ENCODE measurements at places on chromosomes 12 and 14. TPM values are rescaled to one million over a fixed set of nuclear protein-coding genes. Genes with fewer than 3 reads are reported as not detected.

DNA sequence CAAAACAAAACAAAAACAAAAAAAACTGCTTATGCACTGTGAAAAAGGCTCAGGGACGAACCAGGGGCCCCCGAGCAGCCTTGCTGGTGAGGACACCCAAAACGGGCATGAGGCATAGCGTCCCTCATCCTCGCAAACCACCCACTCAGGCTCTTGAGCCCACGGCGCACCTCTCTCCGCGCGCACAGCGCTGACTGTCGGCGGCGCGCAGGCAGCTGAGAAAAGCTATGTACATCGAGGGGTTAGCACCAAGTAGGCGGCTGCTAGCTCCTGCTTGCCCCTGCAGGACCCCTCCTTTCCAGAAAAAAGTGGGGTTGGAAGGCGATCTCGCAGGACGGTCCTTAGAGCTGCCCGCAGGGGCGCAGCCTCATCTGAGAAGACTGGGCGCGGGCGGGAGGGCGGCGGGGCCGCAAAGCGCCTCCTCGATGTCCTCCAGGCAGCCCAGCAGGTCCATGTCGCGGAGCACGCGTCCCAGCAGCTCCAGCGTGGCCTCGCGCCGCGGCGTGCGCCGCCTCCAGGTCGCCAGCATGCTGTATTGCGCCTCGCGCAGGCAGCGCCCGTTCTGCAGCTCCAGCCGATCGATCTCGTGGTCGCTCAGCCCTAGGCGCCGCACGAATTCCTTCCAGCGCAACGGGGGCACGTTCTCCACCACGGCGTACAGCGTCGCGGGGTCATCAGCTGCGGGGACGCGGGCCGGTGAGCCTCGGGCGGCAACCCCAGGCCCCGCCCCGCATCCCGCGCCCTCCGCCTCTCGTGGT, 12.8 kb downstream of the TNFRSF1A start:
- DNase-seq = peak; percentile 38
- peaks cover 51% of the 10 kb centered on the region for H3K4me1 ChIP-seq
- no peak overlapping the region for H3K27ac ChIP-seq
- no peaks in the 10 kb centered on the region for H3K27me3 ChIP-seq
- no peak overlapping the region for H3K4me3 ChIP-seq

GRCh38 chr12:123621619-123622530, 11.6 kb downstream of the EIF2B1 start:
- no peaks in the 10 kb centered on the region for H3K27me3 ChIP-seq
- no peak for DNase-seq
- H3K36me3 ChIP-seq = peaks cover 57% of the 10 kb centered on the region
- peaks cover 3% of the 10 kb centered on the region for H3K4me1 ChIP-seq
- no peak overlapping the region for H3K4me3 ChIP-seq
- no peak overlapping the region for H3K27ac ChIP-seq

DNA sequence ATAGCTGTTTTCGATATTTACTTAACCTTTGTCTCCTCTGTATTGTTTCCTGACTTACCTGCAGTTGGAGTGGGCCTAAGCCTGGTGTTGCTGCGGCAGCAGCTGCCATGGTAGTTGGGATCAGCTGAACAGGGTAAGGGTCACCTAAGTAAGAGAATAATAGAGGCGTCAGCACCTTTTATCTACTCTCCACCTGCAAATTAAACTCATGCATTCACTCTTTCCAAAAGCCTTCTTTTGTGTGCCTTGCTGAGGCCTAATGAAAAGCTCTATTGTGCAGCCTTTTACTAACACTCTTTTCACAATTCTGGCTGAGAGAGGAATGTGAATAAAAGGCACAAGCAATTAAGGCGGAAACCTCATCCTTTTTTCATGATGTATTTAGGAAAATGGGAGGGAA, 308.7 kb downstream of the SOX5 start:
- no peaks in the 10 kb centered on the region for H3K4me1 ChIP-seq
- H3K4me3 ChIP-seq = no peak overlapping the region
- H3K27me3 ChIP-seq = no peaks in the 10 kb centered on the region
- no peaks in the 10 kb centered on the region for H3K36me3 ChIP-seq
- DNase-seq = no peak
- no peak overlapping the region for H3K27ac ChIP-seq

- no peaks in the 10 kb centered on the region for H3K27me3 ChIP-seq
- H3K27ac ChIP-seq = no peak overlapping the region
- peaks cover 17% of the 10 kb centered on the region for H3K4me1 ChIP-seq
- H3K4me3 ChIP-seq = no peak overlapping the region
- H3K36me3 ChIP-seq = peaks cover 54% of the 10 kb centered on the region
Measured at GRCh38 chr14:50770586-50770985, 60.4 kb downstream of the NIN start.

GRCh38 chr12:22350886-22351285, 16.4 kb upstream of the ST8SIA1 start:
- H3K27ac ChIP-seq = no peak overlapping the region
- H3K4me1 ChIP-seq = no peaks in the 10 kb centered on the region
- no peak for DNase-seq
- H3K4me3 ChIP-seq = no peak overlapping the region
- H3K27me3 ChIP-seq = no peaks in the 10 kb centered on the region

GRCh38 chr14:92903359-92903758, 19.6 kb upstream of the CHGA start:
- H3K36me3 ChIP-seq = no peaks in the 10 kb centered on the region
- H3K4me3 ChIP-seq = no peak overlapping the region
- no peak for DNase-seq
- peaks cover 12% of the 10 kb centered on the region for H3K4me1 ChIP-seq
- H3K27me3 ChIP-seq = peaks cover 25% of the 10 kb centered on the region

- no peaks in the 10 kb centered on the region for H3K27me3 ChIP-seq
- peaks cover 23% of the 10 kb centered on the region for H3K4me1 ChIP-seq
- peaks cover 9% of the 10 kb centered on the region for H3K36me3 ChIP-seq
- no peak overlapping the region for H3K27ac ChIP-seq
Measured at GRCh38 chr12:50600364-50600763, 95.6 kb downstream of the DIP2B start.

DNA sequence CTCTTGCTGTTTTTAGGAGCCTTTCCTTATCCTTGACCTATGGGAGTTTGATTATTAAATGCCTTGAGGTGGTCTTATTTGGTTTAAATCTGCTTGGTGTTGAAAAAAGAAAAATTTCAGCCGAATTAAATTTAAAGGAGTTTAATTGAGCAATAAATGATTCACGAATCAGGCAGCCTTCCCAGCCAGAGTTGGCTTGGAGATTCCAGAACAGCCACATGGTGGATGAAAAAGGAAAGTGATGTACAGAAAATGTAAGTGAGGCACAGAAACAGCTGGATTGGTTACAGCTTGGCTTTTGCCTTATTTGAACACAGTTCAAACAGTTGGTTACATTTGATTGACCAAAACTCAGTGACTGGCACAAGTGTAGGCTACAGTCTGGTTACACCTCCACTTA, 69.7 kb downstream of the WASHC3 start:
- peaks cover 39% of the 10 kb centered on the region for H3K27me3 ChIP-seq
- DNase-seq = no peak
- no peak overlapping the region for H3K4me3 ChIP-seq
- H3K27ac ChIP-seq = no peak overlapping the region

DNA sequence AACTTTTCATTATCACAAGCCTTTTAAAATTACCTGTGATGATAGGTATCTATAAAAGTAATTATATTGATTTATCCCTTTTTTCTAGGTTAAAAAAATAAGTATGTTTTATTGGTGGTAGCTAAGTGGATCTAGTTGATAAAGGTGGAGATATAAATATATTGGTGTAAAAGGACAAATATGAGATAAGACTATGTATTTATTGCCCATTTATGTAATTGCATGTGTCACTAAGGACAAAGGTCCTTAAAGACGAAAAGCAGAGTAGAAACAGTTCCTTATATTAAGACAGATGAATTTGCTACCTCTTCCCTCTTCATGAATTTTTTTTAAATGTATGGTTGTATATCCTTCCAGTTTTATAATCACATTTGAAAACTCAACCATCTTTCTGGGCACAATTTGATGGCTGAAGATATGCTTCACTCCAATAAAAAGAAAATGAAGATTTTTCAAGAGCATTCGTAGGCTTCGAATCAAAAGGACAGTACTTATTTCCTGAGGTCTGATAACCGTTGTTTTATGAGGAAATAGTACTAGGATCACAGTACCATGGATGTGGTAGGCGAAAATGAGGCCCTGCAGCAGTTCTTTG, at the start of gene MYRFL:
Gene MYRFL (plus strand): TSS at position 262 of the 595 bp plus-strand sequence. CDS start 291 bp downstream, at position 553.
- no peak within 1 kb of the TSS for H3K27ac ChIP-seq
- no peak within 1 kb of the TSS for H3K4me3 ChIP-seq
- DNase-seq = no peak

DNA sequence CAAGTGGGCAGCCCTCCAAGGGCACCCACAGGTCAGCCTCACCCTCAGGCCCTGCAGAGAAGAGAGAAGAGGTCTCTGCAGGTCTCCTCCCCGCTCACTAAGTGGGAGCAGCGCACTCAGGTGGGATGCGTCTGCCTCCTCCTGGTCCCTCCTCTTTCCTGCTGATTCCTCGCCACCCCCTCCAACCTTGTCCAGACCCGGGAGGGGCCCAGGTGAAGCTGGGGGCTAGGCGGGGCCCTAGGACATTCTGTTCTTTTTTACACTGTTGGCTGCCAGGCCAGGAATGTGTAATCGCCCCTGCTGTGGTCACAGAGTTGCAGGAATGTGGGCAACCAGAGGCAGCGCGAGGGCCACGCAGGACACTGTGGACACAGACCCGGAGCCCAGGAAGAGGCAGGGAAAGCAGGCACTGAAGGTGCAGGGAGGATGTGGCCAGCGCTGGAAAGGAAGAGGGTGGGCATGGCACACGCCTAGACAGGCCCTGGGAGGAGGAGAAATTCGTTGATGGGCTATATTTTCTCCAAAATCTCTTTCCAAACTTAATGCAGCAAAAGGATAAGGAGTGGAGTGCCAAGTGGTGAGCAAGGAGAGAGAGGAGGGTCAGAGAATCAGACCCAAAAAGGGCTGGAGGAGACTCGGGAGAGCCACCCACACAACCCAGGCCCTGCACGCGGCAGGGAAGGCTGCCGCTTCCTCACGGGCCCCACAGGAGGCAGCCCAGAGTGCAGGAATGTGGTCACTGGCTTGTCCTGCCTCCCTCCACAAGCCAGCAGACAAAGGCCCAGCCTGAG, 911 bp upstream of the SCNN1A start:
- no peaks in the 10 kb centered on the region for H3K36me3 ChIP-seq
- peaks cover 14% of the 10 kb centered on the region for H3K27me3 ChIP-seq
- peak overlapping the region; percentile 30 for H3K4me3 ChIP-seq
- DNase-seq = no peak

DNA sequence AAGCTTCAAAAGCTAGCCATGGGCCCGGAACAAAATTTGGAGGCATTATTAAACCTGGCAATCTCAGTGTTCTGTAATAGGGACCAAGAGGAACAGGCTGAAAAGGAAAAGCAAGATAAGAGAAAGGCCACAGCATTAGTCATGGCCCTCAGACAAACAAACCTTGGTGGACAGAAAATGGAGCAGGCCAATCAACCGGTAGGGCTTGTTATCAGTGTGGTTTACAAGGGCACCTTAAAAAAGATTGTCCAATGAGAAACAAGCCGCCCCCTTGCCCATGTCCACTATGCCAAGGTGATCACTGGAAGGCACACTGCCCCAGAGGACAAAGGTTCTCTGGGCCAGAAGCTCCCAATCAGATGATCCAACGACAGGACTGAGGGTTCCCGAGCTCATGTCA, 653.9 kb upstream of the TMEM132C start:
- no peak for DNase-seq
- H3K36me3 ChIP-seq = no peaks in the 10 kb centered on the region
- no peak overlapping the region for H3K4me3 ChIP-seq
- no peaks in the 10 kb centered on the region for H3K27me3 ChIP-seq

DNA sequence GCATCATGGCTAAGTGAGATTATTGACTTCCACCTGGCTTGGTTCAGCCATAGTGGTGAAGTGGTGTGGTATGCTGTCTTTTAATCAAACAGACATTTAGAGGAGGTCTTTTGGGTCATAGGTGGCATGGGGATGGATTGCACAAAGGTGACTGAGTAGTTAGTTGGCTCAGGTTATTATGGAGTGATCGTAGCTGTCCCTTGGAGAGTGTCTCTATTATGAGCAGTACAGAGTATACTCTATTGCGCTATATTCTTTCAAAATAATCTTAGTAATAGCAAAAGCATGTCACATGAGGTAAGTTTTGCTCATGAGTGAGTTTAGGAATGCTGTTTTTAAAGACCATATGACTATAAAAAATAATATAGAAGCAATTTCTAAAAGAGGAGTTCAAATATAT, 60.4 kb downstream of the RASSF8 start:
- no peak overlapping the region for H3K4me3 ChIP-seq
- DNase-seq = no peak
- H3K27ac ChIP-seq = no peak overlapping the region
- peaks cover 39% of the 10 kb centered on the region for H3K27me3 ChIP-seq
- no peaks in the 10 kb centered on the region for H3K4me1 ChIP-seq

DNA sequence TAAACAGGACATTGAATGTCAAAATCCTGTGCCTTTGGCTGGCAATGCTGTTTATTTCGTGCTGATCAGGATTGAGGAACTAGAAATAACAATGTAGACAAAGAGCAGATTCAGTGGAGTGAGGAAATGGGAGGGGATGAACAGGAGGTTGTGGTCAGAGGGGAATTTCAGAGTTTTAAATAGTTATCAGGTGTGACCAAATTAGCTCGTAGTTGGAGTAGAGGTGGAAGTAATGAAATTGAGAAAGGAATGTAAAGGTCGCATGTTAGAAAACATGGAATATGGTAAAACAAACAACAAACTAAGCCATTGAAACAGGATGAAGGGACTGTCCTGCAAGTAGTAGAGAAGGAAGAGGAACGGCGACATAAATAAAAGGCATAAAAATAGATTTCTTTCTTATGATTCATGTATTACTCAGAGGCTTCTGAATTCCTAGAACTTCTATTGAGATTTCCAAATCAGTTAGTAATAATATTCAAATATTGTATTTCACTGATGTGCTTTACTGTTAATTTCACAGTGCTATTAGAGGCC, 9.5 kb upstream of the SAV1 start:
- H3K27ac ChIP-seq = no peak overlapping the region
- H3K4me1 ChIP-seq = peaks cover 8% of the 10 kb centered on the region
- H3K4me3 ChIP-seq = no peak overlapping the region
- no peak for DNase-seq

DNA sequence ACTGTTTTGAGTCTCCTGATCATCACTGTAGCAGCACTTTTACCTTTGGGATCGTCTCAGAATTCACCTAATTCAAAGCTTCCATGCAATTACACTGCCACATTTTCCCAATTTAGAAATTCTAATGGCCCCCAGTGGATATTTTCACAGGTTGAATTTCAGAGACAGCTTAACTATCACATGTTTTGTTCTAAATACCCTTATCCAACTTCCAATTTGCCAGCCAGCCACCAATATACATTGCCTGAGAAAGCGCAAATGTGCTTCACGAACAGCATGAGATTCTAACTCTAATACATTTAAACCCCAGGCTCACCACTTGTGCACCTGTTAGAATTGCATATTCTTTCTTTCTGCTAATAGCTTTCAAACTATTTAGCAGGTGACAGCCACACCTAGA, 1160.9 kb upstream of the TMEM132C start:
- H3K36me3 ChIP-seq = no peaks in the 10 kb centered on the region
- H3K27ac ChIP-seq = no peak overlapping the region
- peaks cover 24% of the 10 kb centered on the region for H3K27me3 ChIP-seq
- no peak overlapping the region for H3K4me3 ChIP-seq
- peaks cover 3% of the 10 kb centered on the region for H3K4me1 ChIP-seq

The RND1 gene
- 4.2 TPM for total RNA-seq

The ZDHHC17 gene
- total RNA-seq = 25.9 TPM

The CACNA2D4 gene
- 8.2 TPM for total RNA-seq

The MIP gene
- not detected for total RNA-seq

The CABP1 gene
- not detected for total RNA-seq

The SYCP3 gene
- total RNA-seq = 0.93 TPM

All from activated CD8-positive, alpha-beta memory T cell treated with anti-CD3 and anti-CD28 coated beads, Interleukin-2, amount 10 ng/mL, durations not matched to agents 7 days and 5 days (primary cell).